Non-pigmented ciliary epithelial cell (primary cell): ENCODE measurements at places on chromosomes 7 and 10.

DNA sequence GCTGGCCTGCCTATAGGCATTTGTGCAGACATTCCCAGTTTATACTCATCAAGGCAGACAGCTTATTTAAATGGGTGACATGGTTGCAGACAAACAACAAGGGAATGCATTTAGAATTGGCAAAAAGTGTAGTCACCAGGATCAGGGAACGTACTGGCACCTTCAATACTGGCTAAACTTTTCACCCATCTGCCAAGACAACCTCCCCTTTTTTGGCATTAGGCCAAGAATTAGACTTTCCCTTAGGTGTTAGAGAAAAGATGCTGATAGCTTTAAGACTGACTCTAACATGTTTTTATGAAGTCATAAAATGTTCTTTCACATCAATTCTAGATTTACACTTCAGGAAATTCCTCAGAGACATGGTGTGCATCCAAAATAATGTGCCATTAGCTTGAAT lies 365.9 kb downstream of the PHTF2 start:
- DNase-seq, result no peak

DNA sequence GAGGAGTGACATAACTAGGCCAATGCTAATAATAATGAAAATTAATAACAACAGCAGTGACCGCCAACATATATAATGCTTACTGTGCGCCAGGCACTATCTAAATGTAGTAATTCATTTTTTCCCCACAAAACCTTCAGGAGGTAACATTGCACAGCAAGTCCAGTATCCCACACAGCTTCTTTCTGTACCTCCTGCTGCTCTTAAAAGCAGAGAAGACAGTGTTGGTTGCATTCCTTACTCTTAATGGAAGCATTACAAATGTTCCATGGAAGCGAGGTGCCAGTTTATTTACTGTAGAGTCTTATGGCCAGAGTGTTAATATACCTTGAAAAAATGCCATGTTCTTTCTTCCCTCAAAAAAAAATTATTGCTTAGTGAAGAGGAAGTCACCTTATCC lies 168.2 kb downstream of the LRRC4 start:
- no peak for DNase-seq

GRCh38 chr7:100829150-100829716 lies 1.9 kb upstream of the EPHB4 start:
- no peak for DNase-seq

- no peak for DNase-seq
These were observed 301.4 kb downstream of the AHR start for GRCh38 chr7:17599733-17600339.

DNA sequence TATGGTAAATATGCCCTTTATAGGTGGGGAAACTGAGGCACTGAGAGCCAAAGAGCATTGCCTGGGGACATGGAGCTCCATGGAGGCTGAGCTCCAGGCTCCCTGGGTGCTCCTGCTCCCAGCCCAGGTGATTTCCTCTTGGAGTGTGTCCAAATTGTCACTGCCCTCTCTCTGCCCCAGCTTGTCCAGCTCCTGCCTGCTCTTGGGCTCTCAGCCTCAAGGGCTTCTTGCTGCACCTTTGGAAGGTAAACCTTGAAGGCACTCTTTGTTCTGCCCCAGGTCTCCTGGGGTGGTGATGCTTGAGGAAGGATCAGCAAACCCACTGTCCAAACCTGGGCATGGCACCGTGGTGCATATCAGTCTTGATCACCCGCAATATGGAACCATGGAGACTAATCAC lies 166.1 kb downstream of the RPS24 start:
- DNase-seq, result no peak

DNA sequence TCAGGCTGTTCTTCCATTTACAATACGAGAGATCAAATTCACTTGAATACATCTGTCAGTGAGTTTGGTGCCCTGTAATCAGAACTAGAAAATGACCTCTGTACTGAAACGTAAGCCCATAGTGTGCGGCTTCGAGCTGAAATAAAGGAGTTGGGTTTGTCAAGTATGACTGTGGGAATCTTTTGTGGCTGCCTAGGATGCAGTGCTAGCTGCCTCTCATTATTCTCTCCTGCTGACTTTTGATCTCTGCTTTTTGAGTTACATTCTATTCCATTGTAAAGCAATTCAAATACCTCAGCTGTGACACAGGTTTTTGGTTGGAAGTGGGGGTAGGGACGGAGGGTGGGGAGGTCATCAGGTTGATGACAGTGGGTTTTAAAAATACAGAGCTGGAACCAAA lies 40.4 kb downstream of the ICA1 start:
- no peak for DNase-seq

DNA sequence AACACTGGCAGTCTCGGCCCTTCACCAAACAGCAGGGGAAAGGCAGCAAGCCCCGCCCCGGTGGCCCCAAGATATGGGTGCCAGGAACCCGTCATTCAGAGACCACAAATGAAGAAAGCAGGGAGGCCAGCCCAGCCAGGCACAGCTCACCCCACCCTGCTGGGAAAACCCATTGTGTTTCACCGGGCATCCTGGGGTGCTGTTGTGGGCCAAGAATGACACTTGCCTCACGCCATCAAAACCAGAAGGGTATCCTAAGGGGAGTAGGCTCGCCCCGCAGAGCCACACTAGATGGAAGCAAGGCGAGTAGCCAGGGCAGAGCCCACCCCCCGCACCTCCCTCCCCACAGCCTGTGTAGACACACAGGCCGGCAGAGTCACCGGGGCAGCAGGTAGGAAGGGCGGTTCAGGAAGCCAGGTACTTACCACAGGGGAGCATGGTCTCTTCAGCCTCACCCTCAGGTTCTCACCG lies 72.5 kb upstream of the KCNMA1 start:
- DNase-seq, result no peak
